DMS53 (cell line): ENCODE measurements at places on chromosomes 11 and 22.

DNA sequence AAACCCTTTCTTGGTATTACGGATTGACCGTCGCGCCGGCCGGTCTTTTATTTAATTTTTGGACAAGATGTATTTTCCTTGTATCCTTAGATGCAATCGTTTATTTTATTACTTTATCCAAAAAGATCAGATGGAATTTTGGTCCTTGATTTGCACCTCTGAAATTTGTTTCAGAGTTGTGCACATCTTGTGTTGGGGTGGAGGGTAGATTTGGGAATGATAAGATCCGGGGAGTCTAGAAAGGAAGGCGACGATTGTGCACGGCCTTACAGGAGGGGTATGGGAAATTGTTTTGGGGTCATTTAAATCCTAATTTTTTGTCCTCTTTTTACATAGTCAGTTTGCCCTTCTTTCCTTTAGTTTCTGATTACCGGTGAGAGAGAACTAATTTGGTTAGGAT is 1.4 kb downstream of the KDM2A start:
- DNase-seq, result peak; percentile 44

- no peak for DNase-seq
These were observed 17.2 kb downstream of the TEF start for GRCh38 chr22:41398921-41399320.

GRCh38 chr11:66459138-66459778 is 7.4 kb upstream of the PELI3 start:
- no peak for DNase-seq

GRCh38 chr11:44985721-44986120 is 35.0 kb upstream of the TP53I11 start:
- no peak for DNase-seq

- DNase-seq, result no peak
These were observed 70.8 kb downstream of the TRMU start for GRCh38 chr22:46406349-46406748.

- no peak for DNase-seq
These were observed 21.7 kb downstream of the CHST1 start for GRCh38 chr11:45643598-45644260.

DNA sequence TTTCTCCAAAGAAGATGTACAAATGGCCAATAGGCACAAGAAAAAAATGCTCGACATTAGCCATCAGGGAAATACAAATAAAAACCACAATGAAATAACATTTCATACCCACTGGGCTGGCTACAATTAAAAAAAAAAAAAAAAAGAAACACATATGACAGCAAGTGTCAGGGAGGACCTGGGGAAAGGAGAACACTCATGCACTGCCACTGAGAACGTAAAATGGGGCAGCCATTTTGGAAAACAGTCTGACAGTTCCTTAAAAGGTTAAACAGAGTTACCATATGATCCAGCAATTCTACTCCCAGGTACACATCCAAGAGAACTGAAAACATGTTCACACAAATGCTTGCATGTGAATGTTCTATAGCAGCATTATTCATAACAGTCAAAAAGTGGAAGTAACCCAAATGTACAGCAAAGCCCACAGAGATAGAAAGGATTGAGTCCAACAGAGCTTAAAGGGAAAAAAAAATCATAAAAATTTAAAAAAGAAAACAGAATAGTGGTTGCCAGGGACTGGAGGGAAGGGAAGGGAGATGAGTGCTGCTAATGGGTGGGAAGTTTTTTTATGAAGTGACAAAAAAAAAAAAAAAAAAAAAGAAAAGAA is 48.4 kb upstream of the CYP2D6 start:
- DNase-seq, result no peak

DNA sequence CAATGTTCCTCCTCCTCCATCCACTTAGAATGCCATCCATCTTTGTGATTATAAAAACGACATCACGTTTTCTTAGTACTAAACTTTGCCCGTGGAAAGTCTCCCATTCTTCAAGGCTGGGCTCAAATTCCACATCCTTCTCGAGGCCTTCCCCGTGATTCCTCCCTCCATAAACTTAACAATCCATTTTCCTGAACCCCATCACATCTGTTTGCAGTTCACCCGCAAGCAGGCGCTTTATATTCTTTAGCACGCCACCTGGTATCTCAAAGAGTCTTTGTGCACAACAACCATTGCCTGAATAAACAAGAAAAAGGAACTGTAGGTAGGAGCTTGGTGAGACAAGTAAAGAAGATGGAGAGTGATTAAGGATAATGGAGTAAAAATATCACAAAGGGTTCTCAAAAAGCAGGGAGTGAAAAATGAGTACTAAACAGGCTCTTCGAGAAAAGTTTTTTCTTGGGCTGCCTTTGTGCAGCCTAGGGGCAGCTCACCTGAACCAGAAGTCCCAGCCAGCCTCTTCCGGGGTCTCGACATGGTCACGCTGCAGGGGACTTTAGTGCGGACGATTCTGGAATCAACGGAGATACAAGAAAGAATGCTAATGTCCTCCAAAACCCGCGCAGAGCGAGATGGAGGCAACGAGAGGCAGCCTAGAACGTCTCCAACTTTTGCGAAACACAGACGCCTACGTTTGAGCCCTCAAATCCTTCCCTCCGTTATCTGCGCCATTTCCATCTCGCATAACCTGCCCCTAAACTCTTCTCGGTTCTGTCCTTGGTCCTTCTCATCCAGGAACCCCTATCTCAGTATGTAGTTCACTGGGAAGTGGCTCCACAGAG is 585 bp downstream of the THYN1 start:
- DNase-seq, result peak; percentile 68

- DNase-seq, result no peak
These were observed 8.6 kb upstream of the RELT start for GRCh38 chr11:73367482-73368024.

GRCh38 chr11:13672576-13673210 is 4.2 kb downstream of the FAR1 start:
- DNase-seq, result peak; percentile 37

- DNase-seq, result no peak
These were observed 11.4 kb downstream of the SLC35F2 start for GRCh38 chr11:107847184-107847583.

- no peak for DNase-seq
These were observed 129.5 kb downstream of the MED15 start for GRCh38 chr22:20636945-20637344.

- DNase-seq, result no peak
These were observed 17.4 kb downstream of the LIMK2 start for GRCh38 chr22:31229402-31230079.

GRCh38 chr11:111066846-111067245 is 178.7 kb upstream of the POU2AF2 start:
- no peak for DNase-seq

DNA sequence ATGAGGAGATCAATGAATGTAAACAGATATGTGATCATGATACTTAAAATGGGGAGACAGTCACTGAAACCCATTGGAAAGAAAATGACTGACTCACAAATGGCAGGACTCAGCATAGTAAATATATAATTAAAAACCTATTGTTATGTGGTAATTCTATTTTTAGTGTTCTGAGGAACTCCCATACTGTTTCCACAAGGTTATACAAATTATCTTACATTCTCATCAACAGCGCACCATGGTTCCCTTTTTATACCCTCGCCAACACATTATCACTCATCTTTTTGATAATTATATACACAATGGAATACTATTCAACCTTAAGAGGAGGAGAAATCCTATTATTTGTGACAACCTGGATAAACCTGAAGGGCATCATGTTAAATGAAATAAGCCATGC is 17.1 kb downstream of the OR5B21 start:
- DNase-seq, result no peak

GRCh38 chr22:35559354-35560005 is 18.8 kb downstream of the RASD2 start:
- DNase-seq, result no peak

GRCh38 chr11:81420668-81421250 is 1312.9 kb downstream of the FAM181B start:
- DNase-seq, result peak; percentile 19

GRCh38 chr11:27281276-27281675 is 81.7 kb downstream of the CCDC34 start:
- no peak for DNase-seq

DNA sequence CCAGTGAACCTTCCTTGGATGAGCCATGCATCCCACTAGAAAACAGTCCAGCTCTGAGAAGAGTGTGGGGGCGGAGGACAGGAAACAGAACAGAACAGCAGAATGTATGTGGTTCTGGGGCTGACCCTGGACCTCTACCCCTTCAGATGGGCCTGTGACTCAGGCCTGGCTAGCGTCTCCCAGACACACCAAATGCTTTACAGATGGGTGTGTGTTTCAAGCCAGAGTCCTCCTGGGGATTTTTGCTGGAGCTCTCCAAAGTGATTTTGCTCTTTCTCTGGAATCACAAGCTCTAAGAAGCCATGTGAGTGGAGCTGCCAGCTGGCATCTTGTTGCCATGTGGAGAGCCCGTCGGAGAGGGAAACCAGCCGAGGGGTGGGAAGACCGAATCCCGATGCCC is 13.2 kb upstream of the C1QTNF4 start:
- no peak for DNase-seq

DNA sequence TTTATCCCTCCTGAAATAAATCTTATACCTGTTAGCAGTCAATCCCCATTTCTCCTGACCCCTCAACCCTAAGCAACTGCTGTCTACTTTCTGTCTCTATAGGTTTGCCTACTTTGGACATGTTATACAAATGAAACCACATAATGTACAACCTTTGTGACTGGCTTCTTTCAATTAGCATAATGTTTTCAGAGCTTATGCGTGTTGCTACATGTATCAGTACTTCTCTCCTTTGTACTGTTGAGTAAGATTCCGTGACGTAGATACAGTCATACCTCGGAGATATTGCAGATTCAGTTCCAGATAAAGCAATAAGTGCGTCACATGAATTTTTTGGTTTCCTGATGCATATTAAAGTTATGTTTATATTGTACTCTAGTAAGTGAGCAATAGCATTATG is 127.3 kb downstream of the MORC2 start:
- DNase-seq, result no peak

DNA sequence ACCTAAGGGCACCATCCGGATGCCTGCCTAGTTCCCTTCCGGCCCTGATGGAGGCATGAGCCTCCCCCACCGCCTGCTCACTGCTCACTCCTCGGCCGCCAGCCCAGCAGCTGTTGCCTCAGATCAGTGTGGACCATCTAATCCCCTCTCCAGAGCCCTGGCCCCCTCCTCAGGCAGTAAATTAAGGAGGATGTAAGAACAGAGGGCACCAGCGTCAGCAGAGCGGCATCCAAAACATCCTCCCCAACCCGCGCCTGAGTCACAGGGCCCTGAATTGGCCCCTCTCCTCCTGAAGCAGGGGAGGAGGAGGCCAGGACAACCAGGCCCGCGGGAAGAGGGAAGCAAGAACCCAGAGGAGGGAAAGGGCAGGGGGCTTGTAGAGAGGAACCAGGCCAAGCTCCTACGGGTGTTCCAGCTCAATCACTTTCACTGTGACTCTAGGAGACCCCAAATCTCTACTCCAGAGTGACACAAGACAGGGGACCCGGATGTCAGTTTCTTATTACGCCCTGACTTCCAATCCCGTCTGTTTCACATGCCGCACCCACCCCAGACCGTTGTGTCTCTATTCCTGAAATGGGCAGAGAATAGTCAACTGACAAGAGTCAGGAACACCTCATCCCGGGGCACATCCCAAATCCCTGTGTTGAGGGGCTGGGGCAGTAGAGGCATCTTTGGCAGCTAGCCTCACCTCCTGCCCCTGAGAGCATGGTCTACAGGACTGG is 31.3 kb upstream of the MYOD1 start:
- no peak for DNase-seq

- DNase-seq, result no peak
These were observed 582.2 kb downstream of the LRRC4C start for GRCh38 chr11:40877256-40877655.

DNA sequence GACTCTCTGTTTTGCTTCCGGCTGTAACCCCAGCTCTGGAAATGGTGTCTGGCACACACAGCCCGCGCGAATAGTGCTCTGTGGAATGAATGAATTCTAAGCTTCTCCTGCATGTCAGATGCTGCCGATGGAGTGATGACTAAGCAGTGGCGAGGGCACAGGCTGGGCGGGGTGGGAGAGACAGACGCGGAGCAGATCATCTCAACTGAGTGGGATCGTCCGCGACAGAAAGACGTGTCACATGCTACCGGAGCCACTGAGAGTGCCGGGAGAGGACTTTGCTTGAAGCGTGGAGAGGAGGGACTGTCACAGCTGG is 334.5 kb downstream of the CTTN start:
- no peak for DNase-seq

DNA sequence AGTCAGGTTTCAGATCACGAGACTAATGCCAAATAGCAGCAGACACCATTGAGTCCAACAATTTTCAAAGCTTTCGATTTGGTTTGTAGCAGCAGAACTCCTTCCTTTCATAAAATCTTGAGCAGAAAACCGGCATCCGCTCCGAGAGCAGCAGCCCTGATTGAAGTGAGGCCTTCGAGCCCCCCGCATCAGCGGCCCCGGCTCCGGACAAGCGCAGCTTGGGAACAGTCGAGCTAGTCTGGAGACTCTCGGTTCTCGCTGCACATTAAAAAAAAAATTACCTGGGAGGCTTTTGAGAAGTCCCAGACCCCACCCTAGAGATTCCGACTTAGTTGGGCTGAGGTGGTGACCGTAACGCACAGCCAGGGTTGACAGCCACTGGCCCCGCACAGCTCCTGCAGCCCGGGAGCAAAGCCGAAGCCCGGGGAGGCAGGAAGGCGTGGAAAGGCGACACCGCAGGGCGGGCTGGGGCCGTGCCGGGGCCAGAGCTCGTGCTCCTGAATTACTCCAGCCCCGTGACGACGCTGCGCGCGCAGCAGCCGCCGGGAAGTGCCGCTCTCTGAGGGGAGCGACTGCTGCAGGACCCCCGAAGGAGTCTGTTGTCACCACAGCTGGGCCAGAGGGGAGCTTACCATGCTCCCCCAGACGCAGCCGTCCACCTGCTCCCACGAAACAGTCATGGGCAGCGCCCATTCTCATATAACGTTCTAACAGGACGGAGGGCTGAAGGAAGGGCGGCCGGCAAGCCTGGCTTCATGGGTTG is 57.8 kb downstream of the SPATA19 start:
- DNase-seq, result peak; percentile 80

- DNase-seq, result peak; percentile 62
These were observed 908 bp downstream of the PPME1 start for GRCh38 chr11:74171997-74172396.

- peak; percentile 37 for DNase-seq
These were observed 815 bp downstream of the EHD1 start for GRCh38 chr11:64877390-64878222.

- DNase-seq, result no peak
These were observed 6.8 kb downstream of the SELENOO start for GRCh38 chr22:50207383-50208140.

GRCh38 chr11:19649751-19650150 is 62.9 kb upstream of the NAV2 start:
- no peak for DNase-seq

DNA sequence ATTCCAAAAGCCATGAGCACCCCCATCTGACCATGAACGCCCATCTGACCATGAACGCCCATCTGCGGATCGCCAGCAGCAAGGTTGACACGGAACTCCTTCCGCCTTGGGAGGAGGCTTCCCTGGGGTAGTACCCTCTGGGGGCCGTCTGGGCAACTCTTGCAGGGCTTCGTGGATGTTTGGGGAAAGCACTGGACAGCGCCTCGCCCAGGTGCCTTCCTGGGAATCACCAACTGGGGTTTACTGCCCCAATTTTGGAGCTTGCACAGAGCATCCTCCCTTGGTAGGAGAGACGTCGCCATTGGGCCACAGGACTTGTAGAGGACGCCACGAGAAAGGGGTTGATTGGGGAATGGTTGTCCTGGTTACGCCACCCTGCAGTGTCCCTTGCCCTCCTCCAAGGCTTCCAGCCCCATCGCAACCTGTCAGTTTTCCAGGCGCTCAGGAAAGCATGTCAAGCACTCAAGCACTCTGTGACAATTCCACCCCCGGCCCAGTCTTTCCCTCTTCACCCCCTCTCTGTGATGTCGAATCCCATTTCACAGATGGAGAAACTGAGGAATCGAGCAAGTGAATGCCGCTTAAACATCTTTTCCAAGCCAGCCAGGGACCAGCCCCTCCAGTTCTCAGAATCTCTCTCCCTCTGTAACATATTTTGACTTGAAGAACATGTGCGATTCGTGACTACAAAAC is 914 bp upstream of the PRDM11 start:
- DNase-seq, result no peak
